ENCODE measurements at places on chromosomes 2 and 18.
A peak's percentile ranks its signal among the peaks of the same experiment; 100 is the strongest.

- no peak for DNase-seq
Observed at GRCh38 chr2:70673041-70673647, 94.9 kb downstream of the ADD2 start.

- DNase-seq = no peak
Observed at GRCh38 chr2:96265349-96265839, 403 bp downstream of the TMEM127 start.

GRCh38 chr2:81645745-81646301 is 1341.3 kb upstream of the LRRTM1 start:
- no peak for DNase-seq

- no peak for DNase-seq
Observed at GRCh38 chr18:24877546-24877945, 417.1 kb downstream of the HRH4 start.

DNA sequence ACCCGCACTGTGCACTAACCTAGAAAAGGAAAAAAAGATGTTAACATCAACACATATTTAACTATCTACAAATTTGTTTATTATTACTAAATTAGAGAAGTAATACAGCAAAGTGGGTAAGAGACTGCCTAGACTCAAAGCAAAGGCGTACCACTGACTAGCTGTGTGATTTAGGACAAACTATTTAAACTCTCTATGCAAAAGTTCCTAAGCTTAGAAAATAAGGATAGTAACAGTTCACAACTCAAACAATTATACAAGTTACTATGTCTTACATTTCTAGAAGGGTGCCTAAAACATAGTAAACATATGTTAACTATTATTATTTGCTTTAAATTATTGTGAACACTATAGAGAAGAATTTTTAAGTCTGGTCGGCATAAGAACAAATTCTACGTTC is 119.4 kb downstream of the RTTN start:
- DNase-seq = no peak

DNA sequence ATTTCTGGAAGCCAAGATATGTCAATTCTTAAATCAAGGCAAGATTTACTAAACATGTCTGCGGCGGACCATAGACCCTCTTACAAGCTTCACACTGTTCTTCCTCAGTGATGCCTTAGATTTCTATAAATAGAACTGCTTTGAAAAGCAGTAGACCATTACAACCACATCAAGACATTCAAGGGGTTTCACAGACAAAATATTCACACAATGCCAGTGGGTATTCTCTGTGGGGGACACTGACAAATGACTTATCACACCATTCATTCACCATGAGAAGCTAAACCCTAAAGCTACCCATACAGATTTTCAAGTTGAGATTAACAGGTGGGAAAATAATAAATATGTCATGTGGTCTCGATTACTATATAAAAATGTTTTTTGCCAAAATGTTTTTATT is 15.9 kb upstream of the LRRTM4 start:
- no peak for DNase-seq

DNA sequence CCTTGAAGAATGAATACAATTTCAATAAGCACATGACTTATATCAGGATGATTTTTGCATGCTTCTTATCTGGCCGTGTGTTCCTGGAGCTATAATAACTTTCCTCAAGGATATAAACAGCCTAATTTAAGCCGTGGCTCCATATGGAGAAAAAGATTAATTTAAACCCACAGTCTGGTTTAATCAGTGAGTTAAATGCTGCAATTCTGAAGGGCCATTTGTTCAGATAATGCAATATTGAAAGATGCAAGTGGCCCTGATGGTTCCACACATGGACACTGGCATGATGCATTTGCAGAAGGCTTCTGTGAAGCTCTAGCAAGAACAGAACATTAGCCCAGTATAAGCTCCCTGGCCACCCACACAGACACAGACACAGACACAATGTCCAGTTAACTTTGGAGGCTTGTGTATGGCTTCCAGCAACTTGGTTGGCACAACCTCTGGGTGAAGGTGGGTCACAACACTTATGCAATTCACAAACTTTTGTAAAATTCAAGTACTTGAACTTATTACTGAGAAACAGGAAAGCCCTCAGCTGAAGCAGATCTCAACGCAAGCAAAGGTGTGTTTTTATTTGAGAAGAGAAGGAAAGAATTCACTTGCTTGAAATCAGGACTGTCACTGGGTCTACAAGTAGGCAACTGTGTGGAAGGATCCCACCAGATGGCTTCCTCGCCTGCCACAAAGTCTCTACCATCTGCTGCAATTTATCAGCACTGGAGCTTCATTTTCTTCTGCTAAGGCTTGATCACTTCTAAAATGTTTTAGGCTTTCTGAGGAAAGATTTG is 63.3 kb downstream of the MDH1 start:
- no peak for DNase-seq

DNA sequence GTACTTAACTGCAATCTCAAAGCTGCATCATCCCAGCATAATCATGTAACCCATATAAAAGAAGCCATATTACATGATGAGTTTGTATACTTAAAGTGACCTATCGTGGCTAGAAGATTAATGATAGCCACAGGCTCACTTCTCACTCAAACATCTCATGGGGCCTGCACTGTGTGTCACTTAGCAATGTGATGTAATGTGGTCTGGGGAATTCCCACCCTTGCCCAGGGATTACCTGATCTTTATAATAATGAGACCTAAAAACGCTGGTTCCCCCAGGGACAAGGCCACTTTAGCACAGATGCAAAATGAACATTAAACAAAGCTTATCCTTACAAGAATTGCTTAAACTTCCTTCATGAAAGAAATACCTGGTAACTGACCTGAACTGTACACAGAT is 427.1 kb upstream of the CNTNAP5 start:
- no peak for DNase-seq

DNA sequence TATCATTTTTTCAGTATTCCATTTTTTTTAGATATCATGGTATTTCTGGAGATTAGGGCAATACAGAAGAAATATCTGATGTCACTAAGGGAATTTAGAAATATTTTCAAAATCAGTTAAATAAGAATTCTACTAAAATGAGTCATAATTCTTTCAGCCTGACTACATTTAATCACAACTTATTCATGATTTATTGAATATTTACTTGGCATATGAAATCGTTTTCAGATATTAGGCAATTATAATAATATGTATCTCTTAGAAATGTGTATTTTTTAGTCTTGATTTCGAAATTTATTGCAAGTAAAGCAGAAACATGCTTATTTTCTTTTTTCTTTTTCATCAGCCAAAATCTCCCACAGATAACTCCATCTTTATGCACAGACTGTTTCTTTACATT is 142.2 kb downstream of the CCDC102B start:
- no peak for DNase-seq

GRCh38 chr18:1416074-1416473 is 511.4 kb downstream of the ADCYAP1 start:
- no peak for DNase-seq

DNA sequence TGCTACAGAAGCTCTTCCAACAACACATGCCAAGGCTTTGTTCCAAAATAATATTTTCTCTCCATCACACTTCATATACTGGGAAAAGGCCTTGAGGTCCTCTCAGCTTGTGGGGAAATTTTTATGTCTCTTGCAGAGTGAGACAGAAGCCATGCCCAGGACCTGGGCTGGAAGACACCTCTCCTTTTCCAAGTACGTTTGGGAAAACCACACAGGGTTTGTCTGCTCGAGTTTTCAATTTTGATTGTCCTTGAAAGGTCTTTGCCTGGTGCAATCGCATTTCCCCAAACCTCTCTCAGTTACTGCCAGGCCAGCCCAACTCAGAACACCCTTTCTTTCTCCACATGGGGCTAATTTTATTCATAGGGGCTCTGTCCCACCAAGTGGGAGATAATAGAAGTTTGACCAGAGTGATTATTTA is 272.2 kb downstream of the OSR1 start:
- no peak for DNase-seq

GRCh38 chr18:78514910-78515670 is 464.5 kb upstream of the SALL3 start:
- no peak for DNase-seq

DNA sequence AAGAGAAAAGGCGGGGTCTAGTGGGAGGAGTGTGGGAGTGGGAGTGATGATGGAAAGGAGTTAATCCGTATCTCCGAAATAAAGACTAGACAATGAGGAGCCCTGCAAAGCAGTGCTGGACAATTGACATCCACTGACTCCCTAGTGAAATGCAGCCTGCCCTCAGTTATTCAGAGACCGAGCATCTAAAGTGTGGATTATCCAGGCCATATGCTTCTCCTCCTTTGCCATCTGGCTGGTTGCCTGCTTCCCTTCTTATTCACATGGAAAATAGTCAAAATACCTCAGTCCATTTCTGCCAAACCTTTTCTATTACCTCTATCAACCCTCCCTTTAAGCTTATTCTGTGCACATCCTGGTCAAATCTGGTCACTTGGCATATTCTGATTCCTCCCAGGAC is 288.8 kb upstream of the SIX3 start:
- DNase-seq = no peak

- DNase-seq = no peak
Observed at GRCh38 chr18:33579349-33580215, 1.6 kb downstream of the ASXL3 start.

- no peak for DNase-seq
Observed at GRCh38 chr2:134727385-134727784, 8.6 kb upstream of the TMEM163 start.

DNA sequence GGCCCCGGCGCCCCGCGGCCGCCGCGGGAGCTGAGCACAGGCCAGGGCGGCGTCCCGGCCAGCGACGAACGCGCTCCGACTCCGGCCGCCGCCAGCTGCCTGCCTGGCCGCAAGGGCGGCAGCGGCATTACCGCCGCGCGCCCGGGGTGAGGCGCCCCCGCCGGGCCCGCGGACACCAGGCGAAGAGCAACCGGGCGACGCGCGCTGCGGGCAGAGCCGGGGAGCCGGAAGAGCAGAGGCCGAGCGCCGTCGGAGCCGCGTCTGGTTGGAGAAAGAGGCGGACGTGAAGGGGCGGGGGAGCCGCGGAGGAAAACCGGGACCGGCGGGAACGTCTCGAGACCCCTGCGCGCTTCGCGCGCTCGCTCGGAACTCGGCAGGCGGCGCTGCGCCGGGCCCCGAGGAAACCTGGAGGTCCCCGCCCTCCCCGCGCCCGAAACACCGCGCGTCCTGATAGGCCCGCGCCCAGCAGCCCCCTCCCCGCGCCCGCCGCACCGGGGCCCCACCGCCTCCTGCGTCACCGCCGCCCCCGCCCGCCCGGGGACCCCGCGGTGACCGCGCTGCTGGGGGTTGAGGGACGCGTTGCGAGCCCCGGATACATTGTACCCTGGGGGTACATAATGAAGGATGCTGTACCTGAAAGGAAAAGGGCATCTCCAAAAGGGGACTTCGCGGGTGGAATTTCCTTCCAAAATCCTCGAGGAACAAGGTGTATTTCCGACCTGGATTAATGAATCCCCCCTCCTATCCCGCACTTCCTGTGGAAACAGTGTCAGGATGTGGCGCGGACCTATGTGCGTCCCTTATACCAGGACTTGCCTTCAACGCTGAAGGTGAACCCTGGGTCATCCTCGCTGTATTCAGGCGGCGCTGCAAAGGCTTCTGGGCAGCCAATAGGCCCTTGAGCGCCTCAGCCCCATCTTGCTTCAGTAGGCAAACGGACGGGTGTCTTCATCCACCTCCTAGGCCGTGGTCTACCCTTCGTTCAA is 1.0 kb upstream of the B4GALT6 start:
- DNase-seq = peak; percentile 42

GRCh38 chr18:55405893-55406406 is 182.0 kb downstream of the TCF4 start:
- no peak for DNase-seq

- DNase-seq = no peak
Observed at GRCh38 chr2:74849228-74849892, 15.4 kb downstream of the HK2 start.

- no peak for DNase-seq
Observed at GRCh38 chr18:79576686-79577351, 102.8 kb upstream of the CTDP1 start.

GRCh38 chr18:48950536-48951447 is at the start of gene SMAD7:
SMAD7 (minus strand) TSS chr18:48950965; CDS start chr18:48950424, 541 bp downstream.
- no peak for DNase-seq

DNA sequence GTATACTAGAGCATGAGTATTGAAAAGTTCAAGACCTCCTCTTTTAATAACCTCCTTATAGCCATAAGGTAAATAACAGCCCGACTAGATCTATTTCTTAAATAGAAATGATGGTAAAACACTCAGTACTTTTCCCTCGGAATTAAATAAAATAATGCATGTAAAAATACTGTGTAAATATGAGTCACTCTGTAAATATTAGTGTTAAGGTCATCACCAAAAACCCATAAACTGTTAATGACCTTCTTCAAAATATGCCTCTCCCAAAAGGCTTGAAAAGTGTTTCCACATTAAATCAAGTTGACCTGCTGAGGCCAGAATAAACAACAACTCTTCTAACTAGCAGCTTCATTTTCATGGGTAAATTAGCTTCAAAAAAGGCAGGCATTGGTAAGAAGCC is 25.3 kb upstream of the BZW1 start:
- no peak for DNase-seq

DNA sequence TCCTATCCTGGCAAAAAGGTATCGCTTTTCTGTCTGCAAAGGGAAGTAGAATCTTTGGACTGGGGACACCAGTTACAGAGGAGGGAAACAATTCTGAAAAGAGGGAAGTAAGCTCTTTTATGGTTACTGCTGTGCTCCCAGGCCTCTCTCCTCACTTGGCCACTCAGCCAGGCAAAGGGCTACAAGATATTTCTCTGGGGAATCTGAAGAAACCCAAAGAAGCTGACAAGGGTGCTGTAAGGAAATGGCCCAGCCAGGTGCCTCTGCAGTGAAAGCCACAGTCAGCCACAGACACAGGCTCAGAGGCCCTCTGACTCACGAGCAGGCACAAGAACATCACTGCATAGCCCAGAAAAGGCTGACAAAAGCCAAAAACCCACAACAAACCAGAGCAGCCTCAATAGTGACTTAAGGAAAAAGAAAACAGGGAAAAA is 5.8 kb downstream of the HDLBP start:
- peak; percentile 27 for DNase-seq

DNA sequence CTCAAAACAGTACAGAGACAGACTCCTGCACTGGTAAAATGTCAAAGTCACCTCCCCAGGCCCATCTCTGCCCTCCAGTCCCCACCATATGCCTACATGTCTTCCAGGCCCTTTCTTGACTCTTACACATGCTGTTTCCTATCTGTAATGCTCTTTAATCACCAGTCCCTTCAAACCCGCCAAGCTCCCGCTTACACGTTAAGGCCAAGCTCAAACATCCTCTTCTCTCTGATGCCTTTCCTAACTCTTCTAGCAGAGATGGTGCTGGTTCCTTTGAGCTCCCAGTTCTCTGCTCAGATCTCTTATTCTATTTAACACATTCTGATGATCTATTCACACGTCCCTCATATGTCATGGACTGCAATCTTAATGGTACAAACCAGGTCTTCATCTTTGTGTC is 5.0 kb downstream of the EVA1A start:
- DNase-seq = no peak

DNA sequence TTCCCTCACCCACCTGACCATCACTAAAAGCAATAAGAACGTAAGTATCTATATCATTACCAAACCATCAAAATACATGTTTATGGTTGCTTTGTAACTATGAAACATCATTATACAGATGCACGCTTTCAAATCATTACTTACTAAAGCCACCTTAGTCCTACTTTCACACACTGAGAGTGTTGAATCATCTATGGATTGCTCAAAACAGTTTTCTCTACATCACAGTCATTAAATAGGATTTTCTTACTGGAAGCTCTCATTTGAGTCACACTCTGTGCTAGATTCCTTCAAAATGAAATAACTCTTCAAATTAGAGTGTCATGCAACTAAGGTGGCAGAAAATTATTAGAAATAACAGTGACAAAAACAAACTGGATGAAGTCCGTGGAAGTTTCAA is 878.4 kb downstream of the CPS1 start:
- no peak for DNase-seq

GRCh38 chr2:232761301-232761907 is 15.0 kb downstream of the KCNJ13 start:
- DNase-seq = no peak

All from stimulated activated CD4-positive, alpha-beta T cell treated with anti-CD3 and anti-CD28 coated beads, Interleukin-15, amount 100 ng/mL, for 1 hour (primary cell).